Activated T-cell treated with anti-CD3 and anti-CD28 coated beads, Interleukin-2, amount 50 U/mL, for 72 hours (primary cell): ENCODE measurements at places on chromosomes 2 and 18.
A peak's percentile ranks its signal among the peaks of the same experiment; 100 is the strongest.

- no peak for DNase-seq
Measured at GRCh38 chr18:32298171-32298667, 108.4 kb downstream of the MEP1B start.

- no peak for DNase-seq
Measured at GRCh38 chr2:47187069-47187468, 32.0 kb upstream of the STPG4 start.

GRCh38 chr2:239287461-239287860 is 113.4 kb downstream of the HDAC4 start:
- no peak for DNase-seq

DNA sequence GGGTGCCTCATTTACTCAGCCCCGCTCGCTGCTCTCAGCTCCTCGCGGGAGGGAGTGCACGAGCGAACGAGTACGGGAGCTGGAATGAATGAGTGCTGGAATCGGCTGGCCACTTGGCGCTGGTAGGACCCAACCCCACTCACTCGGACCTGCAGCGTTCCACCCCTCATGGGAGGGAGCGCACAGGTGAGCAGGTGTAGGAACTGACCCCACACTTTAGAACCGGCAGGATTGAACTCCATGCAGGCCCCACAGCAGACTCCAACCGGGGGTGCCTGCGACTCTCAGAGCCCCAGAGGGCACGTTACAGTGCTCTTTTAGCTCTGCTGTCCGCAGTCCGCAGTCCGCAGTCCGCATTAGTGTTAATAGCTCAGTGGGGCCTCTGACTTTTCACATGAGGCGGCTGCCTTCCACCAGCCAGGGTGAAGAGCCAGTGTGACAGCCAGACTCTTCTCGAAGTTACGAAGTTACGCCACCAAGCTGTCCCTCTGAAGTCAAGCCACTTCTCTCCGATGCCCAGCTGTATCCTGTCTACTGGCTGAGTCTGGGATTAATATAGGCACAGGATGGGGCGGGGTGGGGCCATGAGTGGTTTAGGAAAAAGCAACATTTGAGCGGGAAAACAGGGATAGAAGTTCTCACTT is 102.7 kb upstream of the ARHGAP15 start:
- no peak for DNase-seq

- DNase-seq = no peak
Measured at GRCh38 chr2:168072626-168073303, 174.6 kb downstream of the STK39 start.

GRCh38 chr2:19800796-19801195 is 101.0 kb downstream of the TTC32 start:
- no peak for DNase-seq

- no peak for DNase-seq
Measured at GRCh38 chr2:45406621-45407020, 204.4 kb downstream of the SRBD1 start.

- DNase-seq = no peak
Measured at GRCh38 chr2:11899264-11899818, 152.9 kb downstream of the LPIN1 start.

DNA sequence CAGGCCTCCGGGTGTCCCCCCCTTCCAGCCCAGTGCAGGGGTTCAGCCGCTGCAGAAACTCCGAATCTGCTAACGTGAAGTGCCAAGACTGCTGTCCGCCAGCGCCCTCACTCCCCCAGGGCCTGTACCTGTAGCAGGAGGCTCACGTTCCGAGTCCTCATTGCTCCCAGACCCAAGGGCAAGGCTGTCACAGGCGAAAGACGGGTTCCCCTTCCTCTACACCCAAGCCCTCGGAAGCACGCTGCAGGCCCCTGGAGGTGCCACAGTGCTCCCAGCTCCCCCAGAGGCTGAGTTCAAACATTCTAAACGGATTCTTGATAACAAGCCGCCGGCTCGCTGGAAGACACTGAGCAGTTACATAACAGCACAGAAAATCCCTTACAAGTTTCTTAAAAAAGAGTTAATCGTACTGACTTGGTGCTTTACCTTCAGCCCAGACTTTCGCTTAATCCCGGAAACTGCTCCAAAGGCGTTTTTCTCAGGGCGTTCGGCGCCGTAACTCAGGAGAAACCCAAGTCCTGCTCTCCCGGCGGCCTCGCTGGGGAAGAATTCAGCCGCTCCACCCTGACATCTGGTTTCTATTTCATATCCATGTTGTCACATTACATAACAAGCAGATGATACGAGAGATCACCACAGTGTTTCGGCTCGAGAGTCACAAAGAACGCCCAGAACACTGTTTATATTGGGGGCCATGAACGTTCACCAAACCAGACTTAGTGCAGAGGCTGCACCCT is 92.0 kb downstream of the HDAC4 start:
- DNase-seq = no peak

GRCh38 chr2:219268294-219268693 is 10.9 kb upstream of the DNAJB2 start:
- no peak for DNase-seq

DNA sequence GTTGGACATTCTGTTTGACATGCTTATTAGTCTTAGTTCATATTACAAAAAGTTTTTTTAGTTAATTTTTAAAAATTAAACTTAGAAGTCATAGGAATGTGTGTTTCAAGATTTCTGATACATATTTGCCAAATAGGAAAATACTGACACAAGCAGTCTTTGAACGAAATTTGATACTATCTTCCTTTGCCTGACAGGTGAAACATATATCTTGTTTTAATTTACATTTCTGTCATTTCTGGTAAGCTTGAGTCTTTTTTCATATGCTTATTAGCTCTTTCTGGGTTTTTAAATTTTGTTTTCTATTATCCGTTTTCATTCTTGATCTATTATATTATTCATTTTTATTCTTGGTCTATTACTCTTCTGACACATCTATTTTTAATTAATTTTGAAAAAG is 24.5 kb downstream of the ITGAV start:
- DNase-seq = no peak

DNA sequence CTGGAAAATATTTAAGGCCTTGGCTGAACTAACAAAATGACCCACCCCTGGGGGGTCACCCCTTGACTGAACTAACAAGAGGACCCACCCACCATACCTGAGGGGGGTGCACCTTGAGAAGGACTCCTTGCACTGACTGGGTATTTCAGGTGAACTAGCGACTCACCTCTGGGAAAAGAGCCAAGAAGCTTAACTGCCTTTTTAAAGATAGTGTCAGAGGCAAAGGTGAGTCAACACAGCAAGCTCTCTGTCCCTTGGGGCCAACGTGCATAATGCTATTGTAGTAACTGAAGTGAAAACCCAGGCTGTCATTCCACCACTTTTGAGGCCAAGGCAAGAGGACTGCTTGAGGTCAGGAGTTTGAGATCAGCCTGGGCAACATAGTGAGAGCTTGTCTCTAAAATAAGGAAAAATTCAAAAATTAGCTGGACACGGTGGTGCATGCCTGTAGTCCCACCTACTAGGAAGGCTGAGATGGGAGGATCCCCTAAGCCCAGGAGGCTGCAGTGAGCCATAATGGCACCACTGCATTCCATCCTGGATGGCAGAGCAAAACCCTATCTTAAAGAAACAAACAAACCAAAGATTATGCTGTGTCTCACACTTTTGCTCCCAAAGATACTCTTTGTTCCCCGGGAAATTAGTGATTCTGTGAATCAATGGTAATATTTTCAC is 36.4 kb upstream of the ZCCHC2 start:
- peak; percentile 52 for DNase-seq

DNA sequence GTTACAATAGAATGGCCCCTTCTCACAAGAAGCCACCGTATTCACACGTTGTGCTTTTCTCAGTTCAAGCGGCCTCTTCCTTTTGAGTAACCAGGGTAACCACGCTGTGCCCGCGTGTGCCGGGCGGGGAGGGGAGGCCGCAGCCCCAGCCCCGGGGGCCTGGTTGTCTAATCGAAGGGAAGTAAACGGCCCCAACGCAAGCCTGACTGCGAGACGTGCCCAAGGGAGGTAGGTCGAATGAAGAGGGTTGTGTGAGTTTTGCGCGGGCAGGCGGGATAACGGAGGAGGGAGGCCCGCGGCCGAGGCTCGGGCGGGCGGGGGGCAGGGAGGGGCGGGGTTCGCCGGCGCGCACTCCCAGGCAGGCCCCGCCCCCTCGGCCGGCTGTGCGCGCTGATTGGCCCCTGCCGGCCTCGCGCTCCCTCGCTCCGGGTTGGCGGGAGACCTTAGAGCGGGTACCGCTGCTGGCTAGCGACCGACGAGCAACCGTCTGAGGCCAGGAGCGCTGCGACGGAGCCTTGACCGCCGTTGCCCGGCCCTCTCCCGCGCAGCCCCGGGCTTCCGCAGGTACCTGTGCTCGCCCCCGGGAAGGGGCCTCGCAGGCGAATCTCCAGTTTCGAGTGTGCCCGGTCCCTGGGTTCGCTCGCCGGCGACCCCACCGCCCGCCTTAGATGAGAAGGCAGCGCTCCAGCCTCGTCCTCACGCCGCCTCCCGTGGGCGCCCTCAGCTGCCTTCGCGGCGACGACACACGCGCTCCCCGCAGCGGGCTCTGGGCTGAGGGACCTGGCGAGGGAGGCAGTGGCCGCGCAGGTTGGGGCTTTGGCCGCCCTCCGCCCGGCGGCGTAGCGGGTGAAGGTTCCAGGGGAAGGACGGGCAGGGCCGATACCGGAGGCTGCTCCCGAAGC is at the start of gene SPDYA:
TSS of gene SPDYA (plus strand) at position 451 of the 902 bp plus-strand sequence. CDS start 5,181 bp downstream, outside the sequence.
- DNase-seq = peak; percentile 86
